ENCODE measurements at places on chromosomes 13 and 19.

DNA sequence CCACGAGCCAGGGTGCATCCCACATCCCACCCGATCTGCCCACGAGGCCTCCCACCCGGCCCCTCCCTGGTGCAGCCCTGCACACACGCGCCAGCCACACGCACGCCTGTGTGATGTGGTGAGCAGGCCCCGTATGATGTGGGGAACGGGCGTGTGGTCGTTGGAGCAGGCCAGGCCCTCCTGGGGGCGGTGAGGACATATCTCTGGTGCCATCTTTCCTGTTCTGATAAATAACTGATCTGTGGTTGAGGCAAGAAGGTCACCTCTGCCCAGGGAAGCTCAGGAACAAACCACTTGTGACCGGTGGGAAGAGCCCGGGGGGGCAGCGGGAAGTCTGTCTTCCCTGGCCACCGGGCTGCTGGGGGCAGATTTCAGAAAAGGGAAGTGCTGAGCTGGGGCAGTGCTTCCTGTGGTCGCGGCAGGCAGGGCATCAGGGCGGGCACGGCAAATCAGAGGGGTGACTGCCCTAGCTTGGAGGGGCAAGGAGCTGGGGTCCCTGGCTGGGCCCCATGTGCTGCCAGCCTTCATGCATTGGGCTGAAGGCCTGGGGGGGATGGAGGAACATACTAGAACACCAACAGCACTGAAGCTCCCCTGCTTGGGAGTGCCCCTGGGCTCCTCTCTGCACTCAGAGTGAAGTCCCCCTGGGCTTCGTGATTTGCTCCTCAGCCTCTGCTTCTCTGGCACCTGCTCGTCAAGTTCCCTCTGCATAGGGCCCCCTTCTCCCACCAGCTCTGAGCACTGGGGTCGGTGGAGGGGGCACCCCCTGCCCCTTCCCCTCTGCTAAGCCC lies 35.2 kb upstream of the SLC7A10 start:
- H3K27me3 ChIP-seq: peaks cover 2% of the 10 kb centered on the region
- H3K4me1 ChIP-seq: peaks cover 33% of the 10 kb centered on the region
- peak overlapping the region; percentile 83 for H3K4me3 ChIP-seq
- peak overlapping the region; percentile 85 for H3K27ac ChIP-seq
- no peaks in the 10 kb centered on the region for H3K36me3 ChIP-seq
- DNase-seq: peak; percentile 35

DNA sequence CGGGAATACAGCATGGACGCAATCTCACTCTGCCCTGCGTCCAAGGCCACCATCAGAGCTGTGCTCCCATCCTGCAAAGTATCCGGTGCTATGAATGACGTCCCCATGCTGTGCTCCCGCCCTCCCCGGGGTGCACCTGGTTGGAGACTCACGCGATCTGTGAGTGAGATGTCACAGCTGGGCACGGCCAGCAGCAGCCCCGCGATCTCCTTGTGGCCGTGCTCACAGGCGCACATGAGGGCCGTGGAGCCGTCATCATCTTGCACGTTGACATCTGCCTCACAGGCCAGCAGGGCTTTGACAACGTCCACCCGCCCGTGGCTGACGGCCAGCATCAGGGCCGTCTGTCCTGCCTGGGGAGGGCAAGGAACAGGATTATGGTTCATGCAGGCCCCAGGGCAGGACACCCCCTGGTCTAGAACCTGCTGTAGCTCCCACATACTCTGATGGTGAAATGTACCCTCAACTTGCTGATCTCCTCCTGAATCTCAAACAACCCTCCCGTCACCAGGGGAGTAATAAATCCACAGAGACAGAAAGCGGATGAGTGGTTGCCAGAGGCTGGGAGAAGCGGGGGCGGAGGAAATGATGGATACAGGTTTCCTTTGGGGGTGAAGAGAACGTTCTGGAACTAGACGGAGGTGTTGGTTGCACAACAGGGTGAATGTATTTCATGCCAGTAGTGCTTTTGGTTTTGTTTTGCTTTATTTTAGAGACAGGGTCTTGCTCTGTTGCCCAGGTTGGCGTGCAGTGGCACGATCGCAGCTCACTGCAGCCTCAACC lies 14.5 kb upstream of the SPC24 start:
- H3K4me1 ChIP-seq: no peaks in the 10 kb centered on the region
- no peaks in the 10 kb centered on the region for H3K36me3 ChIP-seq
- no peak overlapping the region for H3K4me3 ChIP-seq
- no peak for DNase-seq
- no peak overlapping the region for H3K27ac ChIP-seq
- H3K27me3 ChIP-seq: no peaks in the 10 kb centered on the region

DNA sequence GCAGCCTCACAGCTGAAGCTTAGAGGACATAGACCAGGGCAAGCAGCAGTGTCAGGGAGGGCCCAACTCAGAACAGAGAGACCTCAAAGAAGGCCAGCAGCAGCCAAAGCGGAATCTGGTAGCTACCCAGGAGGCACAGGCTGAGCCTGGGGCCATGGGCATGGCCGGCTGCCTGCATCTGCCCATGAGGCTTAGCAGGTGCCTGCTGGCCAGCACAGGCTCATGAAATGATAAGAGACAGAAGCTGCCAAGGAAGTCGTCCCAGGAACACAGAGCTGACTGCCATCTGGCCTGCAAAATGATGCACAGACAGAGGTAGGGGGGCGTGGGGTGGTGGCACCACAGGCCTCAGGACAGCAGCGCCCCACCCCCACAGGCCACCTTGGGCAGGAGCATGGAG lies 29.2 kb downstream of the TUBA3C start:
- H3K27me3 ChIP-seq: no peaks in the 10 kb centered on the region
- H3K27ac ChIP-seq: no peak overlapping the region
- peaks cover 3% of the 10 kb centered on the region for H3K36me3 ChIP-seq
- no peak for DNase-seq
- H3K4me1 ChIP-seq: peaks cover 1% of the 10 kb centered on the region

DNA sequence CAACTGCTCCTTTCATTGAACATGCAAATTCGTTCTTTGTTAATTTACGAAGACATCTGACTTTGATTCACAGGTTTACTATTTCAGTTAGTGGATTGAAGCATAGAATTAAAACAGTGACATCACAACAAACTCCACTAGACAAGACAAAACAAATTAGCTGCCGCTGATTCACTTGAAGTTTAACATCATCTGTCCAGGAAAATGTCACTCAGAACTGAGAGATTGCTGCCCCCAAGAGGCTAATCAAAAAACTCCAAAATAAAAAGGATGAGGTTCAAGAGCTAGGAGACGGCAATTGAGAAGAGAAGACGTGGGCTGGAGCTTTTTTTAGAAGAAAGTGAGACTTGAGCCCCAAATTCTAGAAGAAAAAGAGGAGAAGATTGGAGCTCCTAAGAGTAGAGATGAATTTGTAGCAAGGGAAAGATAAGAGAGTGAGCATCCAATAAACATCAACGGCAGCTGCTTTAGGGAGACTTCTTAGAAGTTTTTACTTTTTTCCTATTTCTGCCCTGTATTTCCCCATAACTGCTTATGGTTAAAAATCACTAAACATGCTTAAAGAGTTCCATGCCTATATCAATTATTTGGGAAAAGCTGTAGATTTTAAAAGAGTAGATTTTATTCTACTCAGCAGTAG lies 40.8 kb upstream of the TPP2 start:
- H3K4me3 ChIP-seq: no peak overlapping the region
- no peaks in the 10 kb centered on the region for H3K27me3 ChIP-seq
- no peak overlapping the region for H3K27ac ChIP-seq
- no peak for DNase-seq
- H3K36me3 ChIP-seq: no peaks in the 10 kb centered on the region
- H3K4me1 ChIP-seq: no peaks in the 10 kb centered on the region

DNA sequence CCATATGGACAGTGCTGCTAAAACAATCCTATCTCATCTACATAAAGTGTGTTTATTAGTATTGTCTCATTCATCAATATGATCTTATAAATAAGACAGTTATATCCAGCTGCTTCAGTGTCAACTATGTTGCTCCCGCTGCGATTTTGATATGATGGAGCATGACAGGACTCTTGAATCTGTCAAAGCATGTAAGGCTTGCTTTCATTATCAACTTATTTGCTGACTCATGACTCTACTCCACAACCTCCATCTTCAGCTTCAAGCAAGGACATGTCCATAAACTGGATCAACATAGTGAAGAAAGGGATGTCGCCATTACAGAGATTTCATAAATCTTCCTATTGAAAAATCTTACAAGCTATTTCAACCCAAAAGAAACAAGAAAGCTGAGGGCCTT lies 2812.6 kb downstream of the PCDH9 start:
- H3K27ac ChIP-seq: no peak overlapping the region
- H3K36me3 ChIP-seq: no peaks in the 10 kb centered on the region
- no peak for DNase-seq
- peaks cover 2% of the 10 kb centered on the region for H3K27me3 ChIP-seq
- H3K4me3 ChIP-seq: no peak overlapping the region
- no peaks in the 10 kb centered on the region for H3K4me1 ChIP-seq

DNA sequence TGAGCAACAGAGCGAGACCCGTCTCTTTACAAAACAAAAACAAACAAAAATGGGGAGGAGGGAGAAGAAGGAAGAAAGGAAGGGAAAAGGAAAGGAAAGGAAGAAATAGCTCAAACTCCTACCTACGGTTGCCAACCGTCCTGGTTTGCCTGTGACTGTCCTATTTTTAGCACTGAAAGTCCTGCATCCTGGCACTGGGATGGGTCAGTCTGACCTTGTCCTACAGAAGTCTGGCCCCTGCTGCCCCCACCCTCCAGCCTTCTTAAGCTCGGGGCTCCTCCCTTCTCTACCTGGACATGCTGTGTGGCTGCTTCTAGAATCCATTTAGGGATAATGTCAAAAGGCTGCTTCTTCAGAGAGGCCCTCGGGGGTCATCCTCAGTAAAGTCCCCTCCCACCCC lies 1.2 kb upstream of the STXBP2 start:
- peaks cover 44% of the 10 kb centered on the region for H3K4me1 ChIP-seq
- no peaks in the 10 kb centered on the region for H3K27me3 ChIP-seq
- peak overlapping the region; percentile 56 for H3K27ac ChIP-seq
- H3K4me3 ChIP-seq: peak overlapping the region; percentile 87
- H3K36me3 ChIP-seq: peaks cover 4% of the 10 kb centered on the region

GRCh38 chr19:50906217-50906616 lies 5.0 kb downstream of the KLK4 start:
- peak; percentile 11 for DNase-seq
- no peaks in the 10 kb centered on the region for H3K36me3 ChIP-seq
- H3K4me3 ChIP-seq: no peak overlapping the region
- no peak overlapping the region for H3K27ac ChIP-seq
- peaks cover 12% of the 10 kb centered on the region for H3K27me3 ChIP-seq

- H3K27ac ChIP-seq: no peak overlapping the region
- no peak for DNase-seq
- no peak overlapping the region for H3K4me3 ChIP-seq
- H3K27me3 ChIP-seq: no peaks in the 10 kb centered on the region
- no peaks in the 10 kb centered on the region for H3K36me3 ChIP-seq
Measured at GRCh38 chr19:13225973-13226865, 76.0 kb downstream of the IER2 start.

DNA sequence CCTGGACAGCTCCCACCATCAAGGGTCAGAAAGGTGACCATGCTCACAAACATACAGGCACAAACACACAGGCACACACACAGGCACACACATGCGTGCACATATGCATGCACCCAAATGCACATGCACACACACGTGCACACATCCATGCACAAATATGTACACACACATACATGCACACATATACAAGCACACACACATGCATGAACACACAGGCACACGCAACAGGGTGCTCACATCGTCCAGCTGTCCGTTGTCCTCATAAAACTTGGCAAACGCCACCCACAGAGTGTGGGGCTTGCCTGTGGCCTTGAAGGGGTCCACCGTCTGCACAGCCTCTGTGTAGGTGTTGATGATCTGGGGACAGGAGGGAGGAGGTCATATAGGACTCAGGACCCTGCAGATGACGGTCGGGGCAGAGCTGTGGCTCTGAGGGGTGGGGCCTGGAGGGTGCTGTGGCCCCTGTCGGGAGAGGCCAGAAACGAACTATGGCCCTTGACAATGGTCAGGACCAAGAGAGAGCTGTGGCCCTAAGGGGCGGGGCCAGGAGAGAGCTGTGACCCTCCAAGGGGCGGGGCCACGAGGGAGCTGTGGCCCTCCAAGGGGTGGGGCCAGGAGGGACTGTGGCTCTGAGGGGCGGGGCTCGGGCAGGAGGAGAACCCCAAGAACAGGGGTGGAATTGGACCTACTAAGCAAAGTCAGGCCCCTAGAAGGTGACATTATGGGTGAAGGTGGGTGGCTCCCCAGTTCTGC lies 6.2 kb downstream of the XAB2 start:
- no peak overlapping the region for H3K4me3 ChIP-seq
- H3K36me3 ChIP-seq: peaks cover 17% of the 10 kb centered on the region
- no peak for DNase-seq
- H3K27ac ChIP-seq: no peak overlapping the region
- peaks cover 6% of the 10 kb centered on the region for H3K4me1 ChIP-seq
- H3K27me3 ChIP-seq: peaks cover under 1% of the 10 kb centered on the region

- H3K36me3 ChIP-seq: peaks cover 3% of the 10 kb centered on the region
- no peaks in the 10 kb centered on the region for H3K27me3 ChIP-seq
- no peak overlapping the region for H3K4me3 ChIP-seq
- DNase-seq: no peak
- H3K4me1 ChIP-seq: no peaks in the 10 kb centered on the region
- no peak overlapping the region for H3K27ac ChIP-seq
Measured at GRCh38 chr13:36088001-36088400, 43.2 kb downstream of the DCLK1 start.

DNA sequence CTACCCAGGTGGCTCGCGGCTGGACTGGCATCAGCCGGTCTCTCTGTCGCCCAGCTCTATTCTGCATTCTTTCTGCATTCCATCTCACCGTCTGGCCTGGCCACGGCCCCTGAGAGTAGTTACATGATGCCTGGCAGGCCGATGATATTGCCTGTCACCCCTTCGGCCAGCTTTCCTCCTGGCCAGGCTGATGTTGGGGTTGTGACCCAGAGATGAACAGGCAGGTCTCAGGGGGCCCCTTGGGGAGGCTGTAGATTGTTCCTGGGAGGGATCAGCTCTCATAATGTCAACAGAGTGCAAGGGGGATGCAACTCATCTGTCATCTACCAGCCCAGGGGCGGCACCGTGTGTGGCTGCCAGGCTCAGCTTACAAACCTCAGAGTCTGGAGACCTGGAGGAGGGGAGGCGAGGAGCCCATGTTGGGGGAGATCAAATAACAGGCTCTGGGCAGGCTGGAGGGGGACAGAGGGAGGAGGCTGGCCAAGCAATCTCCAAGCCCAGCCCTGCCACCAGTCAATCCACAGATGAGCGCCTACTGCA lies 13.6 kb upstream of the FBXO17 start:
- H3K4me3 ChIP-seq: no peak overlapping the region
- H3K4me1 ChIP-seq: no peaks in the 10 kb centered on the region
- no peak overlapping the region for H3K27ac ChIP-seq
- peaks cover 22% of the 10 kb centered on the region for H3K27me3 ChIP-seq
- no peak for DNase-seq

- H3K4me3 ChIP-seq: peak overlapping the region; percentile 84
- peaks cover 84% of the 10 kb centered on the region for H3K4me1 ChIP-seq
- H3K27ac ChIP-seq: peak overlapping the region; percentile 98
- peak; percentile 83 for DNase-seq
- H3K27me3 ChIP-seq: peaks cover 69% of the 10 kb centered on the region
Measured at GRCh38 chr13:114110091-114110829, 22.2 kb downstream of the RASA3 start.

GRCh38 chr13:75645141-75645540 lies 9.0 kb downstream of the LMO7 start:
- H3K4me1 ChIP-seq: no peaks in the 10 kb centered on the region
- no peak overlapping the region for H3K27ac ChIP-seq
- H3K36me3 ChIP-seq: peaks cover 4% of the 10 kb centered on the region
- H3K27me3 ChIP-seq: no peaks in the 10 kb centered on the region
